ENCODE measurements at places on chromosomes 16 and 17.

- DNase-seq: no peak
Observed at GRCh38 chr17:14098246-14098645, 28.9 kb downstream of the COX10 start.

DNA sequence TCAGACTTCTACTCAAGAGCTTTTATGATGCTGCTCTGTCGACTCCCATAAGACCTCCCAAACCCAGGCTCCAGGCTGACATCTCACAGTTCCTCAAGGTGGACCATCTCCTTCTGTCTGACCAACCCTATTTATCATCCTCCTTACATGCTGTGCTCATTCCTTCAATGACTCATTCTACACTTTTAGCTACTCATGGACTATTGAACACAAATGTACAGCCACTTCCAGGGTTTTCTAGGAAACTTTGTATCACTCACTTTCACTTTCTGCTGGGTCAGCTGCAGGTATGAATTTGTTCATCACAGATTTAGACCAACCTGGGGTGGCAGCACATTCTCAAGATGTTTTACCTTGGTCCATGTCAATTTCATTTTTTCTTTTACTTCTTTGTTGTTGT, 162.4 kb upstream of the FAM20A start:
- DNase-seq: no peak

GRCh38 chr17:31902693-31903092, 1.2 kb upstream of the UTP6 start:
- no peak for DNase-seq

GRCh38 chr16:51556694-51557340, 405.7 kb upstream of the SALL1 start:
- DNase-seq: no peak

DNA sequence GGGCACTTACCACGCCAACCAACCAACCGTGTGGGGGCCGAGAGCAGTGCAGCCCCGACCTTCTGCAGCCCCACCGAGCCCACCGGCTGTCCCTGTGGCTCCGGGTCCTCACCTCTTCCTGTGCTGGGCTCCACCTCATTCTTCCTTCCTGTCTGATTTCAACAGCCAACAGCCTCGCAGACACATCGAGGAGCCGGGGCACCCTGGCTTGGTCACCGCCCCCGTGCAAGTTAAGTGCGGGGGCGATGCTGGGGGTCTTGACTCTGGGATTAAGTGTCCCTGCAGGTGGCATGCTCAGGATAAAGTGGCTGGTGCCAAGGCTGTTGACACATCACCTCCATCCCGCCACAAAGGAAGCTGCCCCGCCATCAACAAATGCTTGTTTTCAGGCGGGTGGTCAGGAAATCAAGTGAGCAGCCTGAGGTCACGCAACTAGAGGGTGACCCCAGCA, at the start of gene NLRC3:
TSS of gene NLRC3 (minus strand) at position 102 of the 451 bp plus-strand sequence. CDS start 12,367 bp downstream, outside the sequence.
- peak; percentile 62 for DNase-seq

- no peak for DNase-seq
Observed at GRCh38 chr17:44903012-44903685, 3.9 kb upstream of the EFTUD2 start.

DNA sequence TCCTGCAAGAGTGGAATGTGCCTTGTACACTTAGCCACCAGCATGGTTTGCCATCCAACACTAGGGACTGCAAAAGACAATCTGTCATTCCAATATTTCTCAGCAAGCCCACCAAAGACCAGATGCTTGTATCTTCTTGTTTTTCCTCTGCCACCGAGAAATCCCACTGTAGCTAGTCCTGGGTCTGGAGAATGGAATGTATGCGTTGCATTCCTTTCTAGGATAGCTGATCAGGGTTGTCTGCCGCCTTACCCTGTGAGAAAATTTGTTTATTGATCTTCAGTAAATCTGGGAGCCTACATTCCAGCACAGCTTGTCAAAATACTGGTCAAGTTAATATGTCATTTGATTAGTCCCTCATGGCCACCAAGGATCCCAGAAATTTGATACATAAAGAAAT, 28.1 kb upstream of the ADAMTS18 start:
- DNase-seq: no peak

DNA sequence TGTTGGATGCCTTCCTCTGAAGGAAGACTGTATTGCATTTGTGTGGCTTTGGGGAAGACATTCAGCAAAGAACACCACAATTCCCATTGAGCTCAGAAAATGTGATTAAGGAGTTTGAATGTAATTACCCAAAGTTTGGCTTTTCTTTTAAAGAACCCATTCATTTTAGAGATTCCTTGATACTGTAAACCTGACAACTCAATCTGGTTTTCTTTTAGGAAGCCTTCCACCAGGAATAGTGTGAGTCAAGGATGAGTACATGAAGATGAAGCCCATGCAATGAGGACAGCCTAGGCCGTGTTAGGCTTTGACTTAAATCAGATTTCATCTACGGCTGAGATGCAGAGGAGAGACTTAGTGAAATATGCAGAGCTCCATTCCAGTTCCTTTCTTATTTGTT, 271.7 kb upstream of the TBX2 start:
- DNase-seq: no peak

DNA sequence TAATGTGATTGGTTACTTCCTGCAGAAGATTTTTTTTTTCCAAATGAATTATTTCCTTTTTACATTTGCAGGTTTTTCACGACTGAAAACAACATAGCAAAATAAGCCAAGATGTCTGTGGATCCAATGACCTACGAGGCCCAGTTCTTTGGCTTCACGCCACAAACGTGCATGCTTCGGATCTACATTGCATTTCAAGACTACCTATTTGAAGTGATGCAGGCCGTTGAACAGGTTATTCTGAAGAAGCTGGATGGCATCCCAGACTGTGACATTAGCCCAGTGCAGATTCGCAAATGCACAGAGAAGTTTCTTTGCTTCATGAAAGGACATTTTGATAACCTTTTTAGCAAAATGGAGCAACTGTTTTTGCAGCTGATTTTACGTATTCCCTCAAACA, 2.4 kb downstream of the MIS12 start:
- DNase-seq: no peak

GRCh38 chr16:55328611-55329569, 4.9 kb downstream of the IRX6 start:
- DNase-seq: no peak

DNA sequence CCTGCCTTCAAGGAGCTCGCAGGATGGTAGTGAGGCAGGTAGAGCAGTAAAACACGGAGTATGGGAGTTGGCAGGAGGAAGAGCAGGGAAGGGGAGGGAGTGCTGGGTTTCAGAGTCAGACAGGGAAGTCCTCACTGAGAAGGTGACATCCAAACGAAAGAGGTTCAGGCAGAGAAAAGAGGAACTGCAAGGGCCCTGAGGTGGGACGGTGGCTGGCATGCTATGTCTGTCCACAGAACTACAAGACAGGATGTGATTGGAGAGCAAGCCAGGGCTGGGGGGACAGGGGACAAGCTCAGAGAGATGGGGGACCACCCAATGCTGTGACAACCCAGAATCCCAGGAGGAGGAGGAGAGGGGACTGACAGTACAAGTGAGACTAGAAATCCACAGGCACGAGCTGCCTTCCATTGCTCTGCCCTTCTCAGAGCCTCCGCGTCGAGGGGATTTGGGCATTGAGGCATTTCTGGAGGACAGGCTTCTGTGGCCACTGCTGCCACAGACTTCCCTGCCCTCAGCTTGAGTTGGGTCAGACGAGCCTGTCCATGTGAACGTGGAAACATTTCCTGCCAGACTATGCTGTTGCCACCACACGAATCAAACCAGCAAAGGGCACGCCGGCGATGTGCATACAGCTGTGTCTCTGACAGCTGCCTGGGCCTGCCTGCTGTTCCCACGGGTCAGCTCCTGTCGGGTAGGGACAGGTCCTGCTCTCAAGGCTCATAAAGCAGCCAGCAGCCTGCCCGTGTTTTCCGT, 100.1 kb downstream of the RAB11FIP4 start:
- no peak for DNase-seq

DNA sequence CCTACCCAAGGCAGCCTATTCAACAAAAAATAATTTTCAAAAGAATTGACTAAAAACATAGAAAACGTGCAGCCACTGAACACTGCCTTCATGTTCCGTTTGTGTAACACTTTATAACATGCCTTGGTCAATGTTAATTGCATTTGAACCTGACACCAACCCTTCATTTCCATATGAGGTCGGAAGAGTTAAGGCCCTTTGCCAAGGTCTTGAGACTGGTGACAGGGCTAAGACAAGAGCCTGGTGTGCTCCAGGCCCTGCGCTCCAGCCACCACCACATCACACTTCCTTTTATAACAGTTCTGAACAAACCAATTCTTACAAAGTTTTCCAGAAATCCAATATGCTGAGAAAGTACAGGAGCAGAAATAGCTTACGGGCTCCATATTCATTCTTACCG, 4.2 kb downstream of the BBS2 start:
- no peak for DNase-seq

DNA sequence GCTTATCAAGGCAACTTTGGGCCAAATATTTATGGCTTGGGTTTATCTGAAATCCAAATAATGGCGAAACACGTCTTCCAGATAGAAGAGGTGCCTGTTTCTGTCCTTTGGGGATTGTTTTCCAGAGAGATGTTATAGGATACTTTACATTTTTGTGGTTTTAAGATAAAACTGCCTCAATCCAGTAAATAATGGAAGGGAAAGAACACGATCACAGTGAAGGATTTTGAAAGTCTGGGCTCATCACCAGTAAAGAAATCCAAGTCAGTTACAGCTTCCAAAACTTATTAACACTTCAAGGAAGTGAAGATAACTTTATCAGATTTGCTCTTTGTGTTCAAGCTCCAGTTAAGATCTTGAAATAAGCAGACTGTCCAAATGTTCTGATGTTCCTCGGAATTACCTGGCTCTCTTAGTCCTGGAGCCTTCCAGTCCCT, 30.1 kb downstream of the DNAH2 start:
- no peak for DNase-seq

DNA sequence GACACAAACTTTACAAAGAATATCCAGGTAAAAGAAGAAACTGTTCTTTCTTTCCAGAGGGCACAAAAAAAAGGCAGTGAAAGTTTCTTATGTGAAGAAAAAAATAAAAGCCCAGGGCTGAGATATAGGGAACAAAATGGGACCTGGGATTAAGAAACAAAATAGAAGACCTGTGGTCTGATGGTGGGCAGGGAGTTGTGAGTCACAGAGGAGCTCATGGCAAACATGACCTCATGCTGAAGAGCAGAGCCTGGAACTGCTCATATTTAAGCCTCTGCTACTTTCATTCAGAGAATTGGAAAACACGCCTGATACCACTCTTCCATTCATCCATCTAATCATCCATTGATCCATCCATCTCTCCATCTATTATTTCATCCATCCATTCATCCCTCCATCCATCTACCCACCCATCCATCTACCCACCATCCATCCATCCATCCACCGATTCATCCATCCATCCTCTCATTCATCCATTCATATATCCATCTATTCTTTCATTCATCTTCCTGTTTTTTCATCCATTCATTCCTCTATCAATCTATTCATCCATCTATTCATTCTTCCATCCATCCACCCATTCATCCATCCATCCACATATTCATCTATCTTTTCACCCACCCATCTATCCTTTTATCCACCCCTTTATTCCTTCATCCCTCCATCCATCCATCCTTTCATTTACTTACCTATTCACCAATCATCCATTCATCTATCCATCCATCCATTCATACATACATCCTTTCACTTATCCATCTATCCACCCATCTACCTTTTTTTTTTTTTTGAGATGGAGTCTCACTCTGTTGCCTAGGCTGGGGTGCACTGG, 30.0 kb downstream of the WFDC1 start:
- DNase-seq: no peak

DNA sequence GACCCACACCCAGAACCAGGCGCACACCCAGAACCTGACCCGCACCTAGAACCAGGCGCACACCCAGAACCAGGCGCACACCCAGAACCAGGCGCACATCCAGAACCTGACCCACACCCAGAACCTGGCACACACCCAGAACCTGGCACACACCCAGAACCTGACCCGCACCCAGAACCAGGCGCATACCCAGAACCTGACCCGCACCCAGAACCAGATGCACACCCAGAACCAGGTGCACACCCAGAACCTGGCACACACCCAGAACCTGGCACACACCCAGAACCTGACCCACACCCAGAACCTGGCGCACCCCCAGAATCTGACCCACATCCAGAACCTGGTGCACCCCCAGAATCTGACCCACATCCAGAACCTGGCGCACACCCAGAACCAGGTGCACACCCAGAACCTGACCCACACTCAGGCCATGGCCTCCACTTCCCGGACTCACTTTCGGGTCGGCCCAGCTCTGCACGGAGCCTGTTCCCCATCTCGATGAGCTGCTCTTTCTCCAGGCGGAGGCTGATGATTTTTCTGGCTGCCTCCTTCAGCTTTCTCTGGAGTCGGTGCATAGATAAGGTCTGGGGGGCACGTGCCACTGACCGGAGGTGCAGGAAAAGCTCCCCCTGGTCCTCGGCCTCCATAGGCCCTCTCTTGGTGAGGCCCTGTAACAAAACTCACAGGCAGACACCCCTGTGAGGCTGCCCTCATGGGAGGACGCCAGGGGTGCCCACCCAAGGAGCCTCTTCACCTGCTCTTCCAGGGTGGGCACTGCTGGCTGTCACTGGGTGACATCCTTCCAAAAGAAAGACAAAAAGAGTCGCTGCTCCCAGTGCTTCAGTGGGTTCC, 53.3 kb upstream of the FASN start:
- DNase-seq: no peak

GRCh38 chr17:41150026-41150425, 401 bp upstream of the KRTAP4-5 start:
- no peak for DNase-seq

DNA sequence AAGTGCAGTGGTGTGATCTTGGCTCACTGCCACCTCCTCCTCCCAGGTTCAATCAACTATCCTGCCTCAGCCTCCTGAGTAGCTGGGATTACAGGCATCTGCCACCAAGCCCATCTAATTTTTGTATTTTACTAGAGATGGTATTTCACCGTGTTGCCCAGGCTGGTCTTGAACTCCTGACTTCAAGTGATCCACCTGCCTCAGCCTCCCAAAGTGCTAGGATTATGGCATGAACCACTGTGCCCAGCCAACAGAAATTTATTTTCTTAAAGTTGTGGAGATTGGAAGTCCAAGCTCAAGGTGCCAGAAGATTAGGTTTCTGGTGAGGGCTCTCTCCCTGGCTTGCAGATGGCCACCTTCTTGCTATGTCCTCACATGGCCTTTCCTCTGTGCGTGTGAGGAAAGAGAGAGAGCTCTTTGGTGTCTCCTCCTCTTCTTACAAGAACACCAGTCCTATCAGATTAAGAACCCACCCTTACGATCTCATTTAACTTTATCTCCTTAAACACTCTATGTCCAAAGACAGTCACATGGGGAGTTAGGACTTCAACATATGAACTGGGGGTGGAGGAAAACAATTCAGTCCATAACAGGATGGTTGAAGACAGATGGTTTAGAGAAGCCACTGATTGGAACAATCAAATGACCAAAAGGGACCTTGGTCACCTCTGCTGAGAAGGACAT, 31.8 kb downstream of the C16orf82 start:
- DNase-seq: no peak

- peak; percentile 76 for DNase-seq
Observed at GRCh38 chr16:69563605-69564580, 1.9 kb upstream of the NFAT5 start.

DNA sequence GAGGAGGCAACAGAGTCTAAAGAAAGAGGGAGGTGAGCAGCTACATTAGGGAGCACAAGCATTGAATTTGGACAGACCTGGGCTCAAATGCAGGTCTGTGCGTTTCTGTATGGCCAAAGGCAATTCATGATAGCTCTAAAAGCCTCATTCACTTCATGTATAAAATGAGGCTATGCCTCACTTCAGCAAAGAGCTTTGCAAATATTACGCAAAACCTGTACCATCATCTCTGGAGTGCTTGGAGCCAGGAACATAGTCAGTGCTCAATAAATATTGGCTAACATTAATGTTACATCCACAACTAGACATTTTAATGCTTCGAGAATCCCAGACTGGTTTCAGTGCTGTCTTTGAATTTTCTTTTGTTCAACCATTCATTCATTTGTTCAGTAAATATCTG, 254.7 kb upstream of the CDH11 start:
- no peak for DNase-seq

Measured in stimulated activated CD4-positive, alpha-beta T cell treated with anti-CD3 and anti-CD28 coated beads, Interleukin-15, amount 100 ng/mL, for 24 hours (primary cell).